ENCODE measurements at places on chromosomes 12 and 14.

- DNase-seq = no peak
Observed at GRCh38 chr12:12338527-12339168, 11.4 kb downstream of the MANSC1 start.

DNA sequence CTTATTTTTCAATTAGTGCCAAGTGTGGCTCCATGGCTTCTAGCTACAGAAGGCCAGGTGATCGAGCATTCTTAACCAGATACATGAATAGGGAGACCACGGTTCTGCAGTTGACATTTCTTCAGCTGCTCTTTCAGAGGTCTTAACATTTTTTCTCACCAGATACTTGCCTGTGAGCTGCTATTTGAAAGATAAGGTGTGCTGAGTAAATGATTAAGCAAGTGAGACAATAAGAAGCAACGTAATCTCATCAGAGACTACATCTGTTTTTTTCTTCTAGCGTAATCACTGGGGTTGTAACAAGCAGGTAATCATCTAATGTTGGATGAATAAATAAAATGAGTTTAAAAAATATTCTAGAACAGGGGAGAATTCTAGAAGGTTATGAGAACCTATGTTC, 912.9 kb downstream of the DIO2 start:
- no peak for DNase-seq

- no peak for DNase-seq
Observed at GRCh38 chr14:60021619-60022018, 70.1 kb upstream of the PCNX4 start.

DNA sequence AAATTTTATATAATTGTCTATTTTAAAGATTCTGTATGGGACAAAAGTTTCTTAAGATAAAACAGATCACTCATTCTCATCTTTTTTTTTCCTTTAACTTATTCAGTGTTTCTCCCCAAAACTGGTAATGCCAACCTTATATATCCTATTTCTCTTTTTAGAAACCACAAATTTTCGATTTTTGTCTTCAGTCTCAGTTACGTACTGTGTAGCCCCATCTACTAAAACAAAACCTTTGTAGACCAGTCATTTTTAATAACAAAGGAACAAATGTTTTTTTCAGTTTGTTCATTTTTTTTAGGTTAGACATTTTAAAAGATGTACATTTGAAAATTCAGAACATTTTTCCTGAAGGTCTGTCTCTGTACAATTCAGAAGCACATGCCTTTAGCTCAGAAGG, 18.2 kb downstream of the PNMA1 start:
- DNase-seq = no peak

DNA sequence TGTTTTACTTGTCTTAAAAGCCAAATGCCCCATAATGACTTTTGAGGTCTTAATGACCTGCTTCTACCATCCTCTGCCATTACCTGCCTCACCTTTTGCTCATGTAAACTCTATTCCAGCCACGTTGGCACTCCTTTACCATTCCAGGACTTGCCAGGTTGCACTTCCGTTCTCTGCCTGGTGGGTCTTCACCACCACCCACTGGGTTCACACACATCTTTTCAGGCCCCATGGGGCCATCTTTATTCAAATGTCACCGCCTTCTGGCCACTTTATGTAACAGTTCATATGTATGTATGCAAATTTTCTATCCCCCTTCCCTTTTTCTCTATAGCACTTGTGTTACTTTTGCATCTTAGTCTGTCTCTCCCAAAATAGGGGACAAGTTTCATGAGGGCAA, 57.7 kb downstream of the ATP2A2 start:
- DNase-seq = no peak

DNA sequence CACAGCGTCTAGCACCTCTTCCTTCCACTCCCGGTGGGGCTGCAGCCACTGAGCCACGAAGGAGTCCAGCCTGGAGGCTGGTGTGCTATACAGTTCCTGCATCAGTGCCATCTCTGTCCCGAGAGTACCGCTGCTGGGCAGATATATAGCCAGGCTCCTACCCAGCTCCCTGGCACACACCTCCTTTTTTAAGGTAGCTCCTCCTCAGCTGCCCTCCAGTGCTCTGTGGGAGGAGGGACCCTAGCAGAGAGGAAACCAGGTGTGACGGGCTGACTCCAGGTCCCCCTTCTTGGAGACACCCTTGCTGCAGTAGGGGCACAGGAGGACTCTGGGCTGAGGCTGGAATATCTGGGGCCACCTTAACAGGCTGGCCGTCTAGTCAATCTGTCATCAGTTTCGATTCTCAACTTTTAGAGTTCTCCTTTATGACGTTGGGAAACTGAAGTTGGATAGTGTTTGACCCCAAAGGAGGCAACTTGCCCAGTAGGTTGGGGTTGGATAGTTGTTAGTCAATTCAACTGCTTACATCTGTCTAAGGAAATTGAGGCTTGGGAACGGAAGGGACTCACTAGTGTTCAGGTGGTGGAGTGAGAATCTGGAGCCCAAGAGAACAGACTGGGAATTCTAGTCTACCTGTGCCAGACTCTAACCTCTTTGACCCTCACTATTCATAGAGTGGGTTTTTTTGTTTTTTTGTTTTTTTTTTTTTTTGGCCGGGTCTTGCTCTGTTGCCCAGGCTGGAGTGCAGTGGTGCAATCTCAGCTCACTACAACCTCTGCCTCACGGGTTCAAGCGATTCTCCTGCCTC, at the start of gene OASL:
TSS of gene OASL (minus strand) at position 386 of the 808 bp plus-strand sequence. CDS start at position 111, 275 bp downstream.
- DNase-seq = no peak

- DNase-seq = peak; percentile 91
Observed at GRCh38 chr12:48996794-48997718, 2.1 kb downstream of the DDN start.

DNA sequence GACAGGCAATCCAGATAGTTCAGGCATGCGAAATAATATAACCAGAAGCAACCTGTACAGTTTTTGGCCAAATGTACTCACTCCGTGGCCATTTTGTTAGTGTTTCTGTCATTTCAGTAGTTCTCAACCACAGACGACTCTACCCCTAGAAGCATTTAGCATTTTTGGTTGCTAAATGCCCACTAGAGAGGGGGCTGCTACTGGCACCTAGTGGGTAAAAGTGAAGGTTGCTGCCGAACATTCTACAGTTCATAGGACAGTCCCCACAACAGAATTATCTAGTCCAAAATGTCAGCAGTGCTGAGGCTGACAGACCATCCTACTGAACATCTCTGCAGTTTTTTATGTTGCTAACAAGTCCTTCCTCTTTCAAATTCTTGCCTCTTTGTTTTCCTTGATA, 107.4 kb downstream of the TSHR start:
- DNase-seq = no peak

DNA sequence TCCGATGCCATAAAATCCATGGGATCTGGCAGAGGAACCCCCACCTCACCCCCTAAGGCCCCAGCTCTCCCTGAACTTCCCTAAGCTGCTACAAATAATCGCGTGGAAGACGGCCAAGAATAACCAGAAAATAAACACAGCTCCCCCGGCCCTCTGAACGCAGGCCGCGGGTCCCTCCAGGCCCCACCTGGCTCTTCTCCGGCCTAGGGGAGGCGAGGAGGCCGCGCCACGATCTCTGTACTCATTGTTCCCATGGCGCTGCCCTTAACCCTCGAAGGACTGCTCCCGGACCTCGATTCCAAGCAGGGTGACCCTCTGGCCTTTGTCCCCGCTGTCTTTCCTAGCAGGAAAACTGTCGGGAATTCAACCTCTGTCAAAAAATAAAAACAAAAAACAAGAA, 33.9 kb upstream of the TBX5 start:
- no peak for DNase-seq

DNA sequence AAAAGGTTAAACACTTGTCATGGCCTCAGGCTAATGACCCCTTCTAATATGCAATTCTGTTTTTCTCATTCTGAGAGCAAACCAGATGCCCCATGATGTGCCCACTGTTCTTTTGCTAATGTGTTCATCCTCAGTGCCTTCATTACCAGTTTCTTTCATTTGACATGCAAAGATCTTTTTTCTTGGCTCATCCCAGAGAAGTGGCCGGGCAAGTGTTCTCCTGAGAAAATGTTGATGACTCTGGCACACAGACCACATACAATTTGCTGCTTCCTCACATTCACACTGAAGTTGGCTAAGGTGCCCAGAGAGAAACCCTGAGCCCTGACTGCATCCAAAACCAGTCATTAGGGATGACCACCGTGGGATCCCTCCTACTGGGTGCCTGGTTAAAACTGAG, 833.3 kb downstream of the DIO2 start:
- no peak for DNase-seq

DNA sequence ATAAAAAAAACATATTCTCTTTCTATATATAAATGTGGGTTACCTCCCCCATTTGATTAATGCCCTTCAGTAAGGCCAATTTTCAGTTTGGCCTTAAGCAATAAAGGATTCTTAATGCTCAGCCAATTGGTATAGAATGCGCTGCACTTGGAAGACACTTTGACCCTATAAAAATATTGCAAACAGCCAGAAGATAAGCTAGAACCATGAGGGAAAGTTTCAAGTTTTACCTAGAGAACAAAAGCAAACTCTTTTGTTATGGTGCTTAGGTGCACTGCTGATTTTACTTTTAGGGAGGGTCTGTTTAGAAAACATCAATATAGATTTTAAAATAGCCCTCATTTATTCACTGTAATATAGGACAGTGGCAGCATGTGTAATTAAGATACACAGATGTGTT, 251.6 kb upstream of the SLC16A7 start:
- no peak for DNase-seq

DNA sequence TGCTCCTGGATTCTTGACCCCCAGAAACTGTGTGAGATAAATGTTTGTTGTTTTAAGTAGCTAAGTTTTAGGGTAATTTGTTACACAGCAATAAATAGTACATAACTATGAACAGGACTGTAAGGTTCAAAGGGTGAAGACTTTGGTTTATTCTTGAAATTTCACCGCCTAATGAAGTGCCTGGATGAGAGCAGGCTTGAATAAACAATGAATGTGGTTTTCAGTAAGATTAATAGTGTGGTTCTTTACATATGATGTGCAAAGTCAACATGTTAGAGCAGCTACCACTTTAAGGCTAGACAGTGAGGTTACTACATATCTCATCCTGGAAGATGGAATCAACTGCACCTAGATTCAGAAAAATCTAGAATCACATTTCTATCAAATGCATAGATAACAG, 145.2 kb upstream of the BTG1 start:
- no peak for DNase-seq

GRCh38 chr14:69741055-69741454, 25.9 kb upstream of the SRSF5 start:
- no peak for DNase-seq

DNA sequence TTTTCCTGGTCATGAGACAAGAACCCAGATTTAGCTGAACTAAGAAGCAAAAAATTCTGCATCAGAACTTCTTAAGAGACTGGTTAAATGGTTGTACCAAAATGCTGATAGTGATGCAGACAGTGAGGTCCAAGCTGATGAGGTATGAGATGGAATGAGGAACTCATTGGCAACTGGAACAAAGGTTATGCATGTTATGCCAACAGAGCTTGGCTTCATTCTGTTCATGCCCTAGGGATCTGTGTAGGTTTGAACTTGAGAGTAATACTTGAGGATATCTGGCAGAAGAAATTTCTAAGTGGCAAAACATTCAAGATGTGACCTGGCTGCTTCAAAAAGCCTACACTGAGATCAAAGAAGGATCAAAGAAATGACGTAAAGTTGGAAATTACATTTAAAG, 398.0 kb downstream of the FSCB start:
- no peak for DNase-seq

Measured in Right ventricle myocardium inferior (tissue), 1 donor.